ENCODE measurements at places on chromosomes 5 and 9.

DNA sequence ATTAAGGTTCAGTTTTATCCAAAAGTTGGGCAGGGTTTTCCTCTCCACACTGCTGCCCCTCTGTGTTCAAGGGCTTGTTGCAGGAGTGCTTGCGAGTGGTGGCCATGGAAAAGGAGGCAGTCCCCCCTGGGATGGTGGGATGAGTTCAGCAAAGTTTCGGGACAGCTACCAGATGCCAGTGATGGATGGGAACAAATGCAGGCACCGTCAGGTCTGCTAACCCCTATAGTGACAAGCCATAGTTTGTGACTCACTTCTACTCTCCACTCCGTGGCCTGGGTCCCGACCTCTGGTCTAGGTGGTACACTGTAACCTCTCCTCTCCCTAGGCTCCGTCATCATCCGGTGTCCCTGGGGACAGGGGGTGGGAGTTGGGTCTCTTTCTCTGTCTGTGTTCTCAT, 3.8 kb upstream of the RNF14 start:
- DNase-seq: no peak

DNA sequence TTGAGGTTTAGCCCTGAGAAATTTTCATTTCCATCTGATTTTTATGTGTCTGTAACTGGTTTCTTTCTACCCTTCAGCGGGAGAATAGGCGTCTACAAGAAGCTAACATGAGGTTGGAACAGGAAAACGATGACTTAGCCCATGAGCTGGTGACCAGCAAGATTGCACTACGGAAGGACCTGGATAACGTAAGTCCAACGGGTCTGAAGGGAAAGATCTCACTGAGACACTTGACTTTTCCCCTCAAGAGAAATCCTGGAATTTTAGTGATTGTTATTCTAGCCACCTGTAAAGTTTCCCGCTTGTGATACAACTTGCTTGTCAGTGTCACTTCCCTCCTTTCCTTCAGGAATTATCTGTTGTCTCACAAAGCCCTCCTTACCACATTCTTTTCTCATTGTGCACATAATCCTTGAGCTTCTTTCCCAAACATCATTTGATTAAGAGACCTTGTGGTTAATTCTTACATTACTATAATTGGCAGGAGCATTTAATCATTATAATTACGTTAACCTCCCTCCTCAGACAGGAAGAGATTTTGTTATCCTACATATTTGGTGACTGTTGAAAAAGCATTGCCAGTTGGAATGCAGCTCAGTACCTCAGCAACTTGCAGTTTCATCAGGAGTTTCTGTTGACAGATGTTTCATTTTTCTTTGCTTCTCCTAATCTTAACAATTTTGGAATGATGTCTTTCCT, 56.9 kb downstream of the GPR21 start:
- DNase-seq: no peak

DNA sequence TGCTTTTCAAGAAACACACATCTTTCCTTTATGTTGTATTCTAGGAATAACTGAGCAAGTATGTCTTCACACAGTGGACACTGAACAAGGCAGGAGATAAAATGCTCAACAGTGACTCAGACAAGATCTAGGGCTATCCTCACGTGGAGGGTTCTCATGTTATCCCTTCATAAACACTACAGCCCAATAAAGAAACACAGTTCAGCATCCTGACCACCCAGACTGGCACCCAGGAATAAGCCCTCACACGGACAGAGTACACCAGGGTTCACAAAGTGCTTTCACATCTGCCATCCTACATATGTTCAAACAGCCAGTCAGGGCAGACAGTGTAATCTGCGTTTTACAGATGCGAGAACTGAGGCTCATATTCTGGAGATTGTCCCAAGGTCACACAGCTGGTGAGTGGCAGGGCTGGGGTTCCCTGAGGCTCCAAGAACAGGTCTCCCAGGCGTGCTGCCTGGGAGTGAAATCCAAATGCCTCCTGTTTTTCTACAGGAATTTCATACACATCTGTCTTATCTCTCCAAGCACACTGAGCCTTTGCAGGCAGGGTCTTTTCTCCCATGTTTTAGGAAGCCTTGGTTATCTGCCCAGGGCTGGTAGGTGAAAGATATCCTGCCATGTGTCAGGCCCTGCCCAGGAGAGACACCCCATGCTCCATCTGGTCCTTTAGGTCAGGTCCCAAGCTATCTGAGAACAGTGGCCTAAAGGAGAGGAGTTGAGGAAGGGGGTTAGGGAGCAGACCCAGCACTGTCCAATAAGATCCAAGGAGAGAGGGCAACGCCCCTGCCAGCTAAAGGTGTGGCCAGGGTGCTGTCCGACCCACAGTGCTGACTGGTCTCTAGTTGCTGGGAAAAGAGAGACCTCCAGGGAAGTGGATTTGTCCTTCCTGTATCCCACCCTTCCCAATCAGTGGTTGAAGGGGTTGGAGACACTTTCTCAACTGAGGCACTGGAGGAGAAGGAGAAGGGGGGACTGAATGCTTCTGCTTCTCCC, 47.9 kb upstream of the XPA start:
- peak; percentile 21 for DNase-seq

GRCh38 chr9:99000476-99001395, 57.0 kb downstream of the COL15A1 start:
- DNase-seq: peak; percentile 81

GRCh38 chr9:20606652-20607051, 15.6 kb downstream of the MLLT3 start:
- no peak for DNase-seq
